Upper lobe of left lung (tissue), 6 donors: ENCODE measurements at places on chromosomes 5 and 9. TPM values are rescaled to one million over a fixed set of nuclear protein-coding genes. Genes with fewer than 3 reads are reported as not detected.

GRCh38 chr9:95193067-95193466 lies 124.4 kb downstream of the FANCC start:
- no peak for DNase-seq

DNA sequence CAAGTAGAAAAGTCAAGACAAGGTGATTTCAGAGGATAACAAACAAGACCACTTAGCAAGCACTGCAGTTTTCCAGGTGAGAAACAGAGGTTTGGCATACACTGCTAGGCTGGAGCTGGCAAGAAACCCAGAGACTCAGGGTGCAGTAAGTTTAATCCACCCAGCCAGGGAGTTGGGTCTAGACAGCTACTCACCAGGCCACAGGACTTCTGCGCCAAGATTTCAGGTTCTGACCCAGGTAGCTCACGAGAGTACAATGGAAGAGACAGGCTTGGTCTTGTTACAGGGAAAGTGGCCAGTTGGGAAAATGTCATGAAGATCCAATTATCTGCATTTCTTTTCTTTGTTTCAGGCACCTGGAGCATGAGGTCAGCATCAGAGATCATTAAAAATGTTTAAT lies 9.8 kb downstream of the SMIM23 start:
- no peak for DNase-seq

DNA sequence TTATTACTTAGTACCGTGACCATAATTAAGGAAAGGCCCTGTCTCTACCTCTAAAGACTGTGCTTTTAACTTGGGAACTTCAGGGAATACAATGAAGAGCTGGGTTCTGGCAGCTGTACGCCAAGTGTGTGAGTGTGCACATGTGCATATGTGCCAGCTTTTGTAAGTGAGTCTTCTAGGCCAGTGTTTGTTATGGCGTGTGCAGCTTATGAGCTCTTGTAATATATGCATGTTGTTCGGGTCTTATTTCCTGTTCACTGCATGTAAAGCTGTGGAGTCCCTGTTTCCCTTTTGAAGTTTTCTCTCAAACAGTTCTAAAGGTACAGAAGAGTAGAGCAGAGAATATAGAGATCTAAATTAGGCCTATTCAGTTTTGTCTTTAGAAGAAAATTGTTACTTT lies 30.5 kb downstream of the TGFBR1 start:
- DNase-seq: no peak

GRCh38 chr5:106113922-106114321 lies 1556.8 kb downstream of the EFNA5 start:
- DNase-seq: no peak

POU5F2 gene
- total RNA-seq: 2.9 TPM

DNA sequence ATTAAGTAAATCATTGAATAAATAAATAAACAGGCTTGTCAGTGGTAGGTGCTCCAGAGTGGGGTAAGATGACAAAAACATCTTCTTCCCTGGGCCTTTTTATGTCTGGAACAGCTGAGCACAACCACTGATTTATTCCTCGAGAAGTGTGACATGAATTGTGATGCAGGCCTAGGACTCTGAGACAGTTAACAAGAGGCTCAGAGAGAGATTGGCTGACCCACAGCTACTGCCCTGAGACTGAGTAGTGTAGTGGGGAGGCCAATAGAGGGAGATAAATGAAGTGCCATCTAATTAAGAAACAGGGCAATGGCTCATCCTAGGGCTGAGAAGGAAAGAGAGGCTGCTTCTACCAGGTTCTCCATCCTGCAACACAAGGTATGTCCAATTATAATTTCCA lies 369.3 kb upstream of the TRPC7 start:
- DNase-seq: no peak

- no peak for DNase-seq
Measured at GRCh38 chr5:157160001-157160400, 6.1 kb downstream of the GARIN3 start.

DNA sequence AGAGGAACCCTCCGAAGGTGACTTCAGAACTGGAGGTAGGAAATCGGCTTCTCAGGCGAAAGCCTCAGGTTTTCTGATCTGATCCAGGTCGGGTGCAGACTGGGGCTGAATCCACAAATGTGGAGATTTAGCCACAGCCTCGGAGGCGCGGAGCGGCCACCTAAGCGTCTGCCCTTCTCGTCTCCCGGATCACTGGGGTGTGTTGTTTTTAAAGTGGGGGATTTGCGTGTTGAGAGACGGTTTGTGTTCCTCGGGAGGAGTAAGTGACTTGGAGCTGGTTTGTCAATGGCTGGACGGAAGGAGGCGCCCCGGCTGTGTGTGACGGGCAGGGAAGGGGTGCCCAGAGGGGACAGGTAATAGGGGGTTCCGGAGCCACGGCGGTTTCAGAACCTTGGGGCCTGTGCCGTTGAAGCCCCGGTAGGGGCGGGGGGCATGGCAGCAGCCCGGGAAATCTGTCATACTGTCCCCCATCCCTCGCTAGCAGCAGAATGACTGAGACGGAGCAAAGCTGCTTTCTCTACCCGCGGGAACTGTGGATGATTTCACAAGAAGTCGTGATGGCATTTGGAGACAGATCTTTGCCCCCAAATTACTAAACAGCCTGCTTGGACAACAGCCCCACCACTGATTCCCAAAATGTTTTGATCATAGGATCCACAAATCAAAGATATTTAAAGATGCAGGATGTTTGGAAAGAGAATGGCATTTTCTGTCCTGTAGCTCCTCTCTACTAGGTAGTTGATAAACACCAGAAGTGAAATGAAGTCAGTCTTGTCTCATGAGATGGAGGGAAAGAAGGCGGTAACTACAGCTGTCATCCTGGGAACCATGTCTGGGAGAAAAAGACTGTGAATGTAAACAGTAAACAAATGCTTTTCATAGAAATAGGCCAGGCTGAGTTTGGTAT lies 216.5 kb downstream of the PDZD2 start:
- peak; percentile 63 for DNase-seq

GRCh38 chr5:170817195-170817594 lies 33.7 kb downstream of the GABRP start:
- no peak for DNase-seq

GRCh38 chr5:116521173-116521872 lies 53.3 kb downstream of the SEMA6A start:
- no peak for DNase-seq

RANBP3L gene
- 2.1 TPM for total RNA-seq

DNA sequence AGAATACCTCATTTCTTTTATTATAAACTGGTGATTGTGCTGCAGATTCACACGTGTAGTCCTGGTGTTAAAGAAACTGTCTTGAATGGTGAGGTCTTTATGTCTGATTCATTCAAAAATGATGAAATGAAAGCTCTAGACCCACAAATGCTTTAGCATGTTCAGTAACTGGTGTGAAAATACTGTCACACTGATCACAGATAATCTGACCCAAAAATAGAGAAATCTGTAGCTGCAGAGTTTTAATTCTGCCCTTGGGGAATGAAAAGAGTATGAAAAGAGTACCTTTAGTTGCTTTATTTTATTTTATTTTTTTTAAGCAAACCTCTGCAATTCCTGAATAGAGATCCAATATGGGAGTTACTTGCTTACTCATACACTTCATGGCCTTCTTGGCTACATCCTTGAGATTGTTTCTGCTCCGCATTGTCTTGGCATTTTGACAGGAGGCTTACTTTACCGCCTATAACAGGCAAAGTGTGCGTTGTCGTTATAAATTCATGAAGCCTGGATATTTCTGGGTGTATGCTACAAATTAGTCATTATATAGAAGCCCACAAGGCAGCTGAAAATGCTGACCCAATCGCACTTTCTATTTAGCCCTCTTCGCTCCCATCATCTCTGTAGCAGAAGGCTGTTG lies 2.7 kb downstream of the RGMB start:
- DNase-seq: no peak

QRFP gene
- not detected for total RNA-seq

DNA sequence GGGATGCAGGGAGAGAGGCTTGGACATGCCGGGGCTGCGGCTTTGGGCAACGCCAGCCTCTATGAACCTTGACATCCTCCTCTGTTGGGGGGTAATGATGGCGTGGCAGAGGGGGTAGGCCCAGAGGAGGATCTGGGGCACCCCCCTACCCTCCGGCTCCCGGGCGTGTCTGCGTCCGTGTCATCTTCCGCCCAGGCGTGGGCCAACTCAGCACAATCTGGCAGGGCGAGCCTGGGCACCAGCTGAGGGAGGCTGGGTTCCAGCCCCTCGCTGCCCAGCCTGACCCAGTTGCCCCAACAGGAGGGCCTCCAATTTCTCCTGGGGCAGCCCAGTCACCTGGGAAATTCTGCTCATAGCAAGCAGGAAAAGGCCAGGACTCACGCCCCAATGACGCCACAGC lies 62.9 kb upstream of the IL17B start:
- DNase-seq: peak; percentile 70

GRCh38 chr5:142719836-142720370 lies 34.0 kb upstream of the FGF1 start:
- DNase-seq: no peak

- DNase-seq: no peak
Measured at GRCh38 chr9:115340314-115340713, 222.4 kb upstream of the TNC start.

RASGRF2 gene
- total RNA-seq: 5.8 TPM

DNA sequence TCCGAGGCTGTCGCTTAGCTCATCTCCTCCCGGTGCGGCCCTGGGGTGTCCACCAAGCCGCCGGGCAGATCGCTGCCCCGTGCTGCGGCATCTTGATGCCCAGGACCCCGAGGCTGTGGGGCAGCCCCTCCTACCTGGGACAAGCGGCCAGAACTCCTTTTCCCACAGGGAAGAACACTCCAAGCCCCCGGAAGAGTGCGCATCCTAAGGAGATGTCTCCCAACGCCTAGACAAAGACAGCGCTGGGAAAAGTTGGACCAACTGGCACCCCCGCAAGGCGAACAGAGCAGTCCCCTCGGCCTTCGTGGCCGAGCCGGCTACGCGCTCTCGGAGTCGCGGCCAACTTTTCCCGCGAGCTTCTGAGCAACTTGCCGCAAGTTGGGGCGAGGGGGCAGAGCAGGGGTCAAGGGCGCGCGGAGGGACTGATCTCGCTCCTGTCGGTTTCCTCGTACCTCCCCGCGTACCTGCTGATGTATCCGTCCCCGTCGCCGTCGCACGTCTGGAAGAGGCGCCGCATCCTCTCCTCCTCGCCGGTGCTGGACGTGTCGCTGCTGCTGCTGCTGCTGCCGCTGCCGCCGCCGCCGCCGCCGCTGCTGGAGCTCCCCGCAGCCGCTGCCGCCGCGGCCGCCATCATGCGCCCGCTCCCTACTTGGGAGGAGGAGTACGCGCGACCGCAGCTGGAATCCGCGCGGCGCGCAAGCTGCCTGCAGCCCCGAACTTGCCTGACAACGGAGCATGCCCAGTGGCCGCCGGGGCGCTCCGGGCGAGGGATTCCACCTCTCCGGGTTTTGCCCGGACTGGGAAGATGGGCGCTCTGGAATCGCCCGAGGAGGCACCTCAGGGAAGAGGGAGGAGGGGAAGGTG lies at the start of gene MCC:
TSS of gene MCC (minus strand) at position 673 of the 864 bp plus-strand sequence.
- DNase-seq: peak; percentile 74

GRCh38 chr5:32785611-32786254 lies 74.6 kb downstream of the NPR3 start:
- no peak for DNase-seq

- no peak for DNase-seq
Measured at GRCh38 chr5:118506217-118506852, 482.0 kb downstream of the DTWD2 start.

- DNase-seq: no peak
Measured at GRCh38 chr5:83487155-83487554, 15.6 kb downstream of the VCAN start.

DNA sequence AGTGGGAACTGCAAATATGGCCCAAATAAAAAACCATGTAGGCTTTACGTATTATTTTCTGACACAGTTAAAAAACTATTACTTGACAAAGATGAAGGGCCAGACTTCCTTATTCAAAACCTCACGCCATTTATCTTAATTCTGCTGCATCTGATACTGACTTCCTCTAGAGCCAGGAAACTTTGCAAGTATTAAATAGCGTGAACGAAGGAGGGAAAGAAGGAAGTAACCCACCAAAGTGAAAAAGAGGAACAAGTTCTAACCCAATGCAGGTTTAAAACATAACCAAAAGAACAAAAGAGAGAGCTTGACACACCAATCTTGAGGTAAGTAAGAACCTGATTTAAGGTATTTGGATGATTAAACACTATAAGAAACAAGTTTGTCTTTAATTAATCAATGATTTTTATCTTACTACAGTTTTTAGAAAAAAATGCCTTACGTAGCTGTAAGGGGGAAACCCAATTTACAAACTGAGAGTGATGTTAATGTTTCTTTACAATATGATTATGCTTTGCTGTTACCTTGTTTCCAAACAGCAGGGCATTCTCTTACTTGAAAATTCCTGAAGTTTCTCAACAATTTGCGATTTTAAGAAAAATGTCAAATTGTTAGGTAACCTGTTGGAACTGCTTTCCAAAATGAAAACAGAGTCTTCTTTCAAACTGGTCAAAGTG lies at the start of gene GAPT:
TSS of gene GAPT (plus strand) at position 220 of the 677 bp plus-strand sequence. CDS start 3,102 bp downstream, outside the sequence.
- no peak for DNase-seq

DNA sequence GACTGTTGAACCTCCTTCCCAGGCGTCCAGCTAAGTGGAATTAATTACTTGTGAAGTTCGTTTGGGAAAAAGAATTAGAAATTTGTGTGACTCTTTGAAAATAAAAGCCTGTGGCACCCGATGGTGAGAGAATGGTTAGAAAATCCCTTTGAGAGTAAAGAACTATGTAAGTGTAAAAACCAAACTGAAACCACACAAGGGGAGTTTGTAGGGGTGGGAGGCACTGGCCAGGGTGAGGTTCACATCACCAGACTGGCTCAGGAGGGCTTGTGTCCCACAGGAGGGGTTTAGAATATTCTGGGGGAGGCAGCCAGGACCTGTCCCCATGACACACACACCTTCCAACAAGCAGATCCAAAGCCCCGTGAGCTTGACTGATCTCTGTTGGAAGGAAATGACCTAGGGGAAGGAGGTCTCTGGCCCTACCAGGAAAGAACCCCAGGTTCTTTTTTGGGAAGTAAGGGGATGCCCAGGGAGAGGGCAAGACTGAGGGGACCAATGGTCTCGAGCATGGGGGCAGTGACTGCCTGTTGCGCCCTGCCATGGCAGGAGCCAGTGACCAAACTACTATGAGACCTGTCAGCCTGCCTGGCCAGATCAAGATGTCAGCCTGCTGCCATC lies 4.3 kb downstream of the SPATA24 start:
- no peak for DNase-seq

- no peak for DNase-seq
Measured at GRCh38 chr5:117103703-117104102, 529.1 kb upstream of the SEMA6A start.

SLC46A2 gene
- 18.9 TPM for total RNA-seq
